ENCODE measurements at places on chromosomes 7 and 10. TPM values are rescaled to one million over a fixed set of nuclear protein-coding genes. Genes with fewer than 3 reads are reported as not detected.

Gene MGMT
- total RNA-seq, result 16.0 TPM

Gene NME8
- not detected for total RNA-seq

Gene TMEM273
- 17.9 TPM for total RNA-seq

Gene SLC39A12
- total RNA-seq, result not detected

Gene PRSS37
- total RNA-seq, result not detected

Gene EN2
- 0.98 TPM for total RNA-seq

Gene ANXA8
- total RNA-seq, result 135 TPM

Gene UNCX
- total RNA-seq, result not detected

Gene FKBP9
- total RNA-seq, result 113 TPM

Gene CHAT
- total RNA-seq, result not detected

Gene TWIST1
- 11.5 TPM for total RNA-seq

Gene NODAL
- total RNA-seq, result not detected

Gene MARVELD1
- total RNA-seq, result 24.1 TPM

Gene JCAD
- total RNA-seq, result 40.3 TPM

Gene LHFPL3
- total RNA-seq, result not detected

Gene TNS3
- total RNA-seq, result 36.8 TPM

Gene FAM237B
- total RNA-seq, result not detected

Gene ZPBP
- total RNA-seq, result not detected

Gene KCNH2
- 6.4 TPM for total RNA-seq

Gene CACNB2
- total RNA-seq, result 12.8 TPM

Gene TMEM130
- 3.7 TPM for total RNA-seq

Gene PRPS1L1
- not detected for total RNA-seq
